Activated T-cell treated with anti-CD3 and anti-CD28 coated beads for 24 hours (primary cell): ENCODE measurements at places on chromosomes 4 and X.

GRCh38 chr4:2750719-2751605, 5.2 kb downstream of the TNIP2 start:
- no peak for DNase-seq

- no peak for DNase-seq
These were observed 59.5 kb downstream of the APBB2 start for GRCh38 chr4:41154814-41155177.

- no peak for DNase-seq
These were observed 927.5 kb upstream of the SLIT2 start for GRCh38 chr4:19324184-19324583.

DNA sequence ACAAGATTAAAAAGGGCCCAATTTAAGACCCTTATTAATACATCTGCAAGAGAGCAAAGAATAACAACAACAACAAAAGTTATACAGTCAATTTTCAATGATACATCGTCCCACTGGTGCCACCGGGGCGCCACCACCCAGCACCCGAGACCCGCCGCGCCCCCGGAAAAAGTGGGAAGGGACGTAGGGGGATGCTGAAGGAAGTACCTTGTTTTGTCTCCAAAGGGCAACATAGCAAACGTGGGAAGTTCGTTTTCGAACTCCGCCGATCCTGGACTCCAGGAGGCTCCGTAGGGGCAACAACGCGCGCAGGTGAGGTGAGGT, 1.7 kb downstream of the PDE5A start:
- DNase-seq = peak; percentile 1

- no peak for DNase-seq
These were observed 5.6 kb upstream of the TEC start for GRCh38 chr4:48275247-48275646.

DNA sequence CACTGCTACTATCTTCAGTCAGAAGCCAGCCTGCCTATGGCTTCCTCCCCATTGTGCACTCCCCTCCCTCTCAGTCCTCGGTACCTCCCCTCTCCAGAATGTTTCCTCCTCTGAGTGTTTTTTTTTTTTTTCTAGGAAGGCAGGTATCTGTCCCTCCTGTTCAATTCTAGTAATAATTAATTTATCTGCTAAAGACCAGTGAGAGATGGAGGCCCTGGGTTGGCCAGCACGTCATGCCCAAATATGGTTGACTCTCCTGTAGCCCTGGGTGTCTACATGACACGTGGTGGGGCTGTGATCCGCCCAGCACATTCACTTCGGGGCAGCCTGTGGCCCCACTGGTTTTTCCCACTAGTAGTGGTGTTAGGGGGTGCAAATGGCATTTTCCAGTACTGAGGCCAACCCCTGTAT, 1.8 kb downstream of the FLNA start:
- no peak for DNase-seq

DNA sequence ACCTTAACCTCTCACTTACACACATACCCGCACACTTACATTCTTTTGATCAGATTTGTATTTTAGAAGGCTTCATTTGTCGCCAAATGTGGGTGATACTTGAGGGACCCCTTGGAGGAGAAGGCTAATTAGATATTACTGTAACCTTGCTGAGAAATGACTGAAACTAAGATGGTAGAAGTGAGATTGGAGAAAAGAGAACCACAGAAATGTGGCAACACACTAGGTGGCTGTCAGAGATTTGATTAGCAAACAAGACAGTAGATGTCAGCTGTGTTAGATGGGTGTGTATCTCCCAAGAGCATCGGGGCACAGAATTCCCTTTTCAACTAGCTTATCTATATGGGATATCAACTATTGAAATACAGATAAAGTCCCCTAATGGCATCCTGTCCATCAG, 149.3 kb upstream of the FABP2 start:
- DNase-seq = no peak

GRCh38 chr4:5277079-5277478, 225.8 kb downstream of the STK32B start:
- no peak for DNase-seq
